ENCODE measurements at places on chromosomes 12 and 14. TPM values are rescaled to one million over a fixed set of nuclear protein-coding genes. Genes with fewer than 3 reads are reported as not detected.

GRCh38 chr12:71942703-71943102, 4.1 kb downstream of the TPH2 start:
- H3K4me1 ChIP-seq = no peaks in the 10 kb centered on the region
- H3K27ac ChIP-seq = no peak overlapping the region
- DNase-seq = no peak

- no peak for DNase-seq
- peak overlapping the region; percentile 12 for H3K27ac ChIP-seq
- peak overlapping the region; percentile 67 for H3K4me3 ChIP-seq
- peaks cover 22% of the 10 kb centered on the region for H3K4me1 ChIP-seq
These were observed 4.0 kb downstream of the TBX3 start for GRCh38 chr12:114679942-114680341.

- no peaks in the 10 kb centered on the region for H3K4me1 ChIP-seq
- DNase-seq = no peak
- no peak overlapping the region for H3K27ac ChIP-seq
- H3K4me3 ChIP-seq = no peak overlapping the region
- H3K36me3 ChIP-seq = no peaks in the 10 kb centered on the region
- H3K27me3 ChIP-seq = no peaks in the 10 kb centered on the region
These were observed 57.8 kb downstream of the CIT start for GRCh38 chr12:119819322-119819721.

GRCh38 chr14:93511001-93511400, 80.3 kb downstream of the UNC79 start:
- no peak overlapping the region for H3K4me3 ChIP-seq
- no peaks in the 10 kb centered on the region for H3K36me3 ChIP-seq
- no peak overlapping the region for H3K27ac ChIP-seq
- no peaks in the 10 kb centered on the region for H3K27me3 ChIP-seq
- no peak for DNase-seq

GRCh38 chr14:26636561-26636960, 38.7 kb upstream of the NOVA1 start:
- no peak for DNase-seq
- H3K27me3 ChIP-seq = no peaks in the 10 kb centered on the region
- H3K36me3 ChIP-seq = no peaks in the 10 kb centered on the region
- H3K4me3 ChIP-seq = no peak overlapping the region

DNA sequence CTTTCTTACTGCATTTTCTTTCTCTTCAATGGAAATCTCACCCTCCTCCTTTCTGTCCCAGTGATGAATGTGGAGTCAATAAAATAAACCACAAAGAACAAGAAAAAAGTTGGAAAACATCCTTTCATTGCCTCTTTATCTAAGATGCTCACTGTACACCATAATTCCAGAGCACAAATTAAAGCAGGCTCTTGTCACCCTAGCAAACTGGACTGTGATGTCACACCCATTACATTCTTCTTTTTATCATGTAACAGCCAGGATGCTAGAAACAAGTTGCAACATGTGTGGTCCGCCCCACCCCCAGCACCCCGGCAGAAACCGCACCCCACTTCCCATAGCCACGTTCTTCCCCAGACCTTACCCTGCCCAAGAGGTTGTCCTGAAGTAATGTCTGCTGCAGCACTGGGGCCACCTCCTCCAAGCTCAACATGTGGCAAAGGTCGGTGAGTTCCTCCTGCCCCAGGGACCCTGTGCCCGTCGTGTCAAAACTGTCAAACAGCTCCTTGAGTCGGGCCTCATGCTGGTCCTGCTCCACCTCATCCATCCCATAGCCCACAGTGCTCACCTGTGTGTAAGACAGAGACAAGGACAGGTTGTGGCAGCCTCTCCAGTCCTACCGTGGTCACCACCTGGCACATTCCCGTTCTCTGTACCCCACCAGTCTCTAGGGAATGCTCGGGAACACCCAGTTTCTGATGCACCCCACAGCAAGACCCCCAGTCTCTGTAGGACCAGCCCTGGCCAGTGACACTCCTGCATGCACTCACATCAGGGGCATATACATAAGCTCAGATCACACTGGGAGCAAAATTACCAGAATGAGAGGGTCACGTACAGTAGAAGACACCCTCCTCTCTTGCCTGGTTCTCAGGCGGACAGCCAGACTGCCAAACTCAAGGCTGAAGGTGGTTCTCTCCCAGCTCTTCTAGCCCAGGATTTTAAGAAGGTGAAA, 9.2 kb downstream of the NIN start:
- H3K4me1 ChIP-seq = peaks cover 40% of the 10 kb centered on the region
- no peak for DNase-seq
- no peak overlapping the region for H3K4me3 ChIP-seq
- no peak overlapping the region for H3K27ac ChIP-seq
- H3K36me3 ChIP-seq = no peaks in the 10 kb centered on the region

GRCh38 chr14:22432348-22432976, 156.6 kb downstream of the DAD1 start:
- H3K4me3 ChIP-seq = no peak overlapping the region
- H3K27ac ChIP-seq = no peak overlapping the region
- peaks cover 42% of the 10 kb centered on the region for H3K4me1 ChIP-seq
- H3K36me3 ChIP-seq = no peaks in the 10 kb centered on the region

The CFAP251 gene
- total RNA-seq = 1.0 TPM

The C12orf50 gene
- not detected for total RNA-seq
